ENCODE measurements at places on chromosomes 3 and 15. TPM values are rescaled to one million over a fixed set of nuclear protein-coding genes. Genes with fewer than 3 reads are reported as not detected.

DNA sequence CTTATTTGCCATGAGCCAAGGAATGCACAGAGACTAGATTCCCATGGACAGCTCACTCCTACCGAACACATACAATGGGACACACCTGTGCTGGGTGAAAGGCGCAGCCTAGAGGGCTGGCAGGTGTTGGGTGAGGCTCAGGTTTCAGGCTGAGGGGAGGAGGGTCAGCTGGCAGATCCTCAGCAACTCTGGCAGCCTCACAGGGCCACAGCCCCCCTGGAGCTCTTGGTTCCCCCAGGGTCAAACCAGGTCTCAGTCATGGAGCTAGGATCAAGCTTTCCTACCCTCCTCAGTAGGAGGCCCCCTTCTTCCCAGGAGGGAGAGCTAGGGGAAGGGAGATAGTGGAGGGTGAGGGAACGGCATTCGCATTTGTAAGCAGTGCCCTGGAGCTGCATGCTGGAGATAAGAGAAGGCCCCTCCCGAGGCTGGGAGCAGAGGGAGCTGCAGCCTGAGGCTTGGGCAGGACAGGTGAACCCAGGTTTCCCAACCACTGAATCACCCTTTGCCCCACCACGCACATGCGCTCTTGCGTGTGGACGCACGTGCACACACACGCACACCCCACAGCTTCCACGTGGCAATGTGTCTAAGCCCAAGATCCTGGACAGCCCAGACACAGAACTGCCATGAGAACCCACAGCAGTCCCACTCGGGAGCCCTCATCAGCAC is 26.3 kb upstream of the TFRC start:
- DNase-seq = peak; percentile 77

DNA sequence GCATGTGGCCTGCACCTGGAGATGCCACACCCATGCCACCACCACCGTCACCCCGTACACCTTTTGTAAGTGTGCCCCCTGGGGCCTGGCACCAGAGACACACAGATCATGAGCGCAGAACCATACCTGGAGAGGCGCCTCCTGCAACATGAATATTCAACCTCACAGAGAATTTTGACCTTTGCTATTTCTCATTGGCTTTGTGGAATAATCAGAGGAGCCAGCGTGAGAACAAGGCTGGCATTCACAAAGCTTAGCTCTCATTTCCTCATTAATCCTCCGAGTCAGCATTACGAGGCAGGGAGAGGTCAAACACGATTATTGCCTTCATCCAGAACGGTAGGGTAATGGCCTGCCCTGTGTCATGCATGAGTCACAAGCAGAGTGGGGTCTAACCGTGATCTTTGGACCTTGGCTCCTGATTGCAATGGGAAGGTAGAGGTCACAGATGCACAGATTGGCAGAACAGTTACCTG is 73.0 kb upstream of the POMGNT2 start:
- DNase-seq = no peak

DNA sequence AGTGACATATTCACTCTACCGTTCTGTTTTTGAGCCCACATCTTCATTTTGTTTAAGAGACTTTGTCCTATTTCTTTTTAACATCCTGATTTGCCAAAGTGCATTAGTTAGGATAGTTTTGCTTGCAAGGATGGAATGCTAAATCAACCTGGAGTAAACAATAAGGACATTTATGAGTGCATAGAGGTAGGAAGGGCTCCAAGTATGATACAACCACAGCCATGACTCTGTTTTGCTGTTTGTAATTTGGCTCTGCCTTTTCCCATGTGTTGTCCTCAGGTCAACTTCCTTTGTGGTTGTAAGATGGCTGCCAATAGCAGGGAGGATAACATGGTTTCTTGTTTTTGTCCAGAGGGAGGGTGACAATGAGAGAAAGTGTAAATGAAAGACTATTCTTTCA is 66.4 kb upstream of the GOLIM4 start:
- no peak for DNase-seq

- DNase-seq = no peak
These were observed 66.8 kb upstream of the XXYLT1 start for GRCh38 chr3:195337747-195338146.

DNA sequence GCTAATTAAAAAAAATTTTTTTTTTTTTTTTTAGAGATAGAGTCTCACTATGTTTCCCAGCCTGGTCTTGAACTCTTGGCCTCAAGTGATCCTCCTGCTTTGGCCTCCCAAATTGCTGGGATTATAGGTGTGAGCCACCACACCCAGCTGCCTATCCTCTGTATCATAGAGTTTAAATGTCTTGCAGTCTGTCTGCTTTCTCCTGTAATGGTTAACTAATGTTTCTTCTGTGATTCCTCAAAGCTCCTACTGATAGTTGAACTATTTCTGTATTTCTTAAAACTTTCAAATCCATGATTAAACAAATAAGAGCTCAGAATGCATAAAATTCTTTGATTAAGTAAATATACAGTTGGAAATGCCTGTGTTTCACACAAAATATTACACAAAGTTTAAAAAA is 115.4 kb upstream of the TPM1 start:
- no peak for DNase-seq

GRCh38 chr3:133038089-133038730 is at the start of gene TMEM108:
TSS of gene TMEM108 (plus strand) at chr3:133038391.
- peak; percentile 51 for DNase-seq

- no peak for DNase-seq
These were observed 133.7 kb upstream of the BCL6 start for GRCh38 chr3:187878772-187879518.

GRCh38 chr3:194250098-194251002 is 100.8 kb downstream of the CPN2 start:
- no peak for DNase-seq

DNA sequence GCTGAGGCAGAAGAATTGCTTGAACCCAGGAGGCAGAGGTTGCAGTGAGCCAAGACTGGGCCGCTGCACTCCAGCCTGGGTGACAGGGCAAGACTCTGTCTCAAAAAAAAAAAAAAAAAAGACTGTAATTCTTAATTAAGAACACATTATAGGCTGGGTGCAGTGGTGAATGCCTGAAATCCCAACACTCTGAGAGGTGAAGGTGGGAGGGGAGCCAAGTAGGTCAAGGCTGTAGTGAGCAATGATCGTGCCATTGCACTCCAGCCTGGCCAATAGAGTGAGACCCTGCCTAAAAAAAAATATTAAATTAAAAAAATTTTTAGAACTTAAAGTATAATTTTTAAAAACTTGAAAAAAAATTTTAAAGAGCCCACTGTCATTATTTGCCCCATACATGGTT is 13.4 kb upstream of the ARPIN start:
- no peak for DNase-seq

- DNase-seq = peak; percentile 24
These were observed 61.6 kb upstream of the GATA2 start for GRCh38 chr3:128554465-128555097.

LDHAL6B gene
- total RNA-seq = not detected

TNNC1 gene
- total RNA-seq = 0.75 TPM

PLCH1 gene
- 1.0 TPM for total RNA-seq
